ENCODE measurements at places on chromosomes 7 and 10. TPM values are rescaled to one million over a fixed set of nuclear protein-coding genes. Genes with fewer than 3 reads are reported as not detected.

LRRC18 gene
- not detected for total RNA-seq

CTNNA3 gene
- total RNA-seq = not detected

FFAR4 gene
- not detected for total RNA-seq

VIPR2 gene
- total RNA-seq = 4.2 TPM

ZPBP gene
- total RNA-seq = not detected

GPR26 gene
- not detected for total RNA-seq

KCNMA1 gene
- 0.14 TPM for total RNA-seq

SPDYE17 gene
- total RNA-seq = not detected

CYP26C1 gene
- not detected for total RNA-seq

LRMDA gene
- not detected for total RNA-seq

NUDT13 gene
- 1.0 TPM for total RNA-seq

IRF5 gene
- 26.0 TPM for total RNA-seq

GRCh38 chr10:22479419-22479818 lies 134.1 kb downstream of the SPAG6 start:
- DNase-seq = no peak

DNA sequence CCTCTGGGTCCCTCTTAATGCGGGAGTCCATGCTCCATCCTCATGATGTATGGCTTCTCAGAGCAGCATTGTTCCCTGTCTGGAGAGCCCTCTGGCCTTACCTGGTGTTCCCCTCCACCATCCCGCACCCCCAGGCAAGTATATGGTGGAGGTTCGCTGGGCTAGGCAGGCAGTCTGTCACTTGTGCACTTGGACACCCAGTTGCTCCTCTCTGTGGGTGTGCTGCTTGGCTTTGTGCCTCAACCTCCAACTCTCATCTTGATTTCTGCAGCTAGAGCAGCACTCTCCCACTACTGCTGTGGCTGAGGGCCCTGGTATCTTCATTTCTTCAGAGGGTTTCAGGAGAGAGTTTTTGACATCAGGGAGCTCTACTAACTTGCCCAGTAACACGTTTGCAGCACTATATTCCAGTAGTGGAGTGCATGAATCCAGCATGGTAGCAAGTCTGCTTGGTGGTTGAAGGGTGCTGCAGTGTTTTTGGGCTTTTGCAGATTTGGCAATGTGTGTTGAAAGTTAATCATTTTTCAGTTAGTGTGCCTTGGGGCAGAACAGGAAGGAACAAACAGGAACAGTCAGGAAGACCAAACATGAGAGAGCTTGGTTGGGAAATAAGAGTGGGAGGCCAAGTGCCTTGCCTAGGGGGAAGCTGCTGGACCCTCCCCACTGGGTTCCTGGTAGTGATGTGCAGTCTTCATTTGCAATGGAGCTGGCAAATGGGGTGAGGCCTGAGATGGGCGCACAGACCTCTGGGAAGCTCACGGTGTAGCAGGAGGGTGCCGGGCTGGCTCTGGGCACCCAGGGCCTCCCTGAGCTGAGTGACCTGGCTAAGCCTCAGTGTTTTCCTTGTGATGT lies 37.4 kb downstream of the TSPAN14 start:
- no peak for DNase-seq

DNA sequence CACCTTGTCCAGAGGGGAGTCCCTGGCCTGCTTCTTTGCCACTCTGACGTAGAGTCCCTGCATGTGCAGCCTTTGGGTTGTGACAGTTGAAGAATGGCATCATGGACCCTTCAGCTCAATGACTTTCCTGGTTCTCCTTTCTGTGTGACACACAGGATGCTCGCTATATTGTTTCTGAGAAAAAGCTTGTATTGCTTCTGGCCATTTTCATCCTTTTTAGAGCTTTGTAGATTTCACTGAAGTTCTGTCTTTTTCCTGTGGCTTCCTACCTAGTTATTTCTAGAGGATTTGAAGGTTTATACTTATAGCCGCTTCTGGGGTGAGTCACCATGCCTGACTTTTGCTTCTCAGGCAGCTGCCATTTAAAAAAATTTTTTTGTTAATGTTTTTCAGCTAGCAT lies 27.0 kb downstream of the SND1 start:
- no peak for DNase-seq

GRCh38 chr7:93212881-93213280 lies 13.4 kb downstream of the HEPACAM2 start:
- no peak for DNase-seq

DNA sequence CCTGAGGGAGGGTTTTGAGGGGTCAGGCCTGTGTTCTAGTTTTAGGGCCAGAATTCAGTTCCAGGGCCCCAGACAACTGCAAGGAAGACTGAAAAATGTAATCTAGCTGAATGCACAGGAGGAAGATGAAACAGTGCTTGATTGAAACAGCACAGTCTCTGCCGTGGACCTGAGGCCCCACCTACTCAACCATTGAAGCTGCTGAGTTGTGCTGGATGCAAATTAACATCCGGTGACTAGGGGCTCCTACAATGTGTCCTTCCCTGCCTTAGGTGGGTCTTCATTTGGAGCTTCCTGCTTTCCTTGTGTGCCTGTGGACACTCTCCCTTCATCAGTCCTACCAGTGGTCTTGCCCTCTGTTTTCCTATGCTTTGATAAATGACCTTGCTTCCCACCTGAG lies 5.7 kb downstream of the GLRX3 start:
- no peak for DNase-seq

- no peak for DNase-seq
Measured at GRCh38 chr7:158858592-158859503, 2.5 kb downstream of the DYNC2I1 start.

DNA sequence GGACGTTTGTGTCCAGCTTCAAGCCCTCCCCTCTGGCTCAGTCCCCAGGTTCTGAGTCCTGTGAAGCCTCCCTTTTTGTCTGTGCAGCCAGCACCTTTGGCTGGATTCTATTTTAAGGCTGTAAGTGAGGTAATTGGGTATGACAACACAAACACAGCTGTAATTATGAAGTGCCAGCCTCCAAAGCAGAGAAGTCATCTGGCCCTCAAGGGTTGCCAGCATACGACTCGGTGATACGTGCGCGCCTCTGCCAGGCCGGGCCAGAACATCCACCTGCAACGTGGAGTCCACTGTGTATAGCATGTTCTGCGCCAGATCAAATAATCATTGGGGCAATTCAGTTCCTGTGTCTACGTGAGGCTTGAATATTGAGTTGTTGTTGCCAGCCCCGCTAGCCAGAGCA lies 6.7 kb upstream of the FAM180A start:
- DNase-seq = no peak

GRCh38 chr7:21011153-21011552 lies 224.5 kb upstream of the SP8 start:
- no peak for DNase-seq

- DNase-seq = no peak
Measured at GRCh38 chr10:103711351-103711994, 143.9 kb downstream of the SH3PXD2A start.

- DNase-seq = no peak
Measured at GRCh38 chr10:15428681-15429080, 57.6 kb upstream of the FAM171A1 start.

- DNase-seq = no peak
Measured at GRCh38 chr7:82015751-82016150, 245.9 kb upstream of the HGF start.

DNA sequence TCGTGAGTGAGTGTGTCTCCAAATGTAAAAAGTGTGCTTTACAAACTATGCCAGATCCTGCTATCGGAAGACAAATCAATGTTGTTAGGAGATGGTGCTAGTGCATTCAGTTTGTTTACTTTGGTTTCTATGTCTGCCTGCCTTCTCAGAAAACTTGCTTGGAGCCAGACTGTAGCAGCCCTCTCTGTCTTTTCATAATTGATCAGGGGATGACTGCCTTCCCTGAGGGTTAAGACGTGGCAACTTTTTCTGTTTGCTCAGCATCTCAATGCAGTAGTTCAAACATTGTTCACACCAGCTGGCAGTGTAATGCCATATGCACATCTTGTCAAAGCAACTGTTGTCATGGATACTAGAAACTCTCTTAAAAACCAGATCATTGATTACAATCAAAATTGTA lies 118.5 kb downstream of the FOXP2 start:
- no peak for DNase-seq

- DNase-seq = no peak
Measured at GRCh38 chr7:142873871-142874270, 11.7 kb downstream of the TRPV6 start.

- DNase-seq = no peak
Measured at GRCh38 chr10:21807180-21807579, 196.3 kb downstream of the DNAJC1 start.

- DNase-seq = no peak
Measured at GRCh38 chr7:100968650-100969049, 715 bp upstream of the MUC12 start.

GRCh38 chr7:50982626-50983025 lies 199.9 kb upstream of the GRB10 start:
- DNase-seq = no peak

DNA sequence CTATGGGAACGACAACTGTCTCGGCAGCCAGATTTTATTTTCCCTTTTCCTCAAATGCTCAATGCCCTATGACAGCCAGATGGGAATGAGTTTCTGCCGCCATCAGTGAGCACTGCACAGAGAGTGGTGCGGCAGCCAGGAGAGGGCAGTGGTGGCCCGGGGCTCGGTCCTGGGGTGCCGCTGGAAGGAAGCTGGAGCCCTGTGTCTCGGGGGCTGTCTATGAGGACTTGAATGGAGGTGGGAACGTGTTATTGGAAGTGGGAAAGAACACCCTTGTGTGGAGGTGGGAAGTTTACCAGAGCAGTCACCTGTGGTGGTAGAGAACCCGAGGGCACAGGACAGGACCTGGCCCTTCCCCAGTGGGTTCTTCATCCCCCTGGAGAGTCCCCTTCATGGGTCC lies 35.8 kb downstream of the JAKMIP3 start:
- no peak for DNase-seq

GRCh38 chr10:76034353-76035205 lies 603.2 kb downstream of the LRMDA start:
- DNase-seq = no peak
